ENCODE measurements at places on chromosomes 3 and 15.

GRCh38 chr15:97976766-97977503 lies 16.4 kb downstream of the ARRDC4 start:
- no peak for DNase-seq

DNA sequence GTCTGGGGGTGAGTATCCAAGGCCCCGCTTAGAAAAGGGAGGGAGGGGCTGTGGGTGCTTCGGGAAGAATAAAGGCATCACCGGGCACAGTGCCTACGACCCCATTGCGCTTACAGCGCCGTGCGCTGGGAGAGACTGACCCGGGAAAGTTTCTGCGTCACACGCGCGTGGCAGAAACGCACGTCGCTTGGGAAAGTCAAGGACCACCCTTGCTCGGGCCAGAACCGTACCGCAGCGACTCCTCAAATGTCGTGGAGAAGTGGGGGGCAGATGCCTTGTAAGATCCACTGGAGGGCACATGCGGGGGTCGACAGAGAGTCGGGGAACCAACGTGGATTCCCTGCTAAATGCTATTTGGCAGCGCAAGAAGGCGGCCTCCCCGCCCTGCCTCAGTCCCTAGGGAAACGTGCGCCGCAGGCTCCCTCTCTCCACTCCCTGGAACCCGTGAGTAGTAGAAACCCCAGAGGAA lies 2.4 kb downstream of the ADAMTS9 start:
- no peak for DNase-seq

GRCh38 chr15:67083135-67083762 lies 17.8 kb downstream of the SMAD3 start:
- no peak for DNase-seq

GRCh38 chr3:20047976-20048883 lies 8.0 kb downstream of the KAT2B start:
- no peak for DNase-seq

GRCh38 chr3:114151091-114151490 lies 27.8 kb downstream of the DRD3 start:
- DNase-seq = no peak
